ENCODE measurements at places on chromosomes 2 and 18.

DNA sequence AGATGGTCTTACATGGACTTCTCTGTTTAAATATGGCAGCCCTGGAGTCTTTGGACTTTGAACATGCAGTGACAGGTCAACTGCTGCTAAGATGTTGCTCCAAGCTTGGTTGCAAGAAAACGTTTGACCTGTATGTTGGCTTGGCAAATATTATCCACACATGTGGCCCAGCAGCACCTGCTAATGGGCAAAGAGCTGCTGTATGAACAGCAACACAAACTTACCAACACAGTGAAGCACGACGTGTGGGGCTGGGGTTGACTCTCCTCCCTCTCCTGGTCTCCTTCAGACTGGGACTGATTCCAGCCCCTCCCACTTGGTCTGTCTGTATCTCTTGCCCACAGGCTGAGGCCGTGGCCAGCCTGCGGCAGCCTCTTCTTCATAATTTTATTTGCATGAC, 3.8 kb downstream of the KCNE4 start:
- no peak for DNase-seq

GRCh38 chr2:37361216-37361815, 16.9 kb downstream of the QPCT start:
- no peak for DNase-seq

DNA sequence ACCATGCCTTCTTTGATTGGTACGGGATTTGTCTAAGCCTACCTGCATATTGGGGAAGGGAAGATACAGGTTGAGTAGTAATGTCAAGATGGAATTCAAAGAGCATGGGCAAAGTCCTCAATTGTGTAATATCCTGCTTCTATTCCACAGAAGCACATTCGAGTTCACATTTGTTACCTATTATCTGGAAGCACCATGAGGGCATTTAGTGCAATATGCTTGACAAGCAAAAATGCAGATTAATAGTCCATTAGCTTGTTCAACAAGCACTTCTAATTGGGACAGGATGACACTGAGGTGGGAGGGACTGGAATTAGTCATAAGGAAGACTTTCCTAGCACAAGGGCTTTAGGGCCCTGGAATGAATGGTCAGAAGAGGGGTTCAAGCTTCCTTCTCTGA, 40.5 kb downstream of the MYO5B start:
- no peak for DNase-seq

DNA sequence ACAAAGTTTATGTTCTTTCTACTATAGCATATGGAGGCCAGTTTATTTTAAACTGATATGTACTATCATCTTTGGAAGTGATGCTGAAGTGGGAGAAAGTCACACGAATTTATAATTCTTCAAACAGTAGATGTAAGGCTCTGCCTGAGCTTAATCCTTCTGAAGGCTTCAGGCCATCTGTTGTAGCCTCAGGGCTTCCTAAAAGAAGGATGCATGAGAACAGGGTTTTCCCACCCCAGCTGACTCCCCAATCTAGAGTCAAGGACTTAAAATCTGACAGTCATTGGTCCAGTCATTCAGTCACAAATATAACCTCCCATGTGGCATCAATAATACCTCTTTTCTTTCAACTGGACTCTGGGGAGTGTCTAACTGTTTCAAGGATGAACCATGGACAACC, 330.5 kb downstream of the KCNS3 start:
- DNase-seq = no peak

- DNase-seq = no peak
Measured at GRCh38 chr18:51957001-51957400, 383.0 kb upstream of the DCC start.

GRCh38 chr2:14094592-14094991, 537.9 kb upstream of the LRATD1 start:
- DNase-seq = no peak

DNA sequence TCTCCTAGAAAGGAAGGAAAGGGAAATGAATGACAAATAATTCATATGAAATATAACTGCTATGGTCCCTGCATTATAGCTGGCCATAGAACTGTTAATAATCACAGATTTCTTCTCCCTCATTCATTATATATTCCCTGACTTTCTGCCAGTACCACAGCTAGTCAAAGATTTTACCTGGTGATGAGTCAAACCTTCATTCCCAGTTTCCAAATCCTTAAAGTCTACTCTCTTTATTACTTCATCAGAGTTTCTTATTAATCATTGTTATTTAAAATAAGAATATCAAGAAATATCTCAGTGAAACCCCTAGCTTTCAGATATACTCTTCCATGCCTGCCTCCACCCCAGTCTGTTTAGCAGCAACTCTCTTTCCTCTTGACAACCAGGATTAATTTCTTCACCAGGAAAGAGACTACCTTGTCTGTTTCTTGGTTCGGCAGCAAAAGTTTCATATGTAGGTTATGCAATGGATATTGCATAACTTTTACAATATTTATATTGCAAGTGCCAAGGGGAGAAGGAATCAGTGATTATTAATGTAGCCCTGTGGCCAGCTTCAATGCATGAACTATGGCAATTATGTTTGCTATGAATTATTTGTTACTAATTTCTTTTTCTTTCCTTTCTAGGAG, 533.8 kb downstream of the FBXO15 start:
- DNase-seq = no peak

GRCh38 chr2:184067502-184067901, 530.8 kb upstream of the ZNF804A start:
- DNase-seq = no peak

DNA sequence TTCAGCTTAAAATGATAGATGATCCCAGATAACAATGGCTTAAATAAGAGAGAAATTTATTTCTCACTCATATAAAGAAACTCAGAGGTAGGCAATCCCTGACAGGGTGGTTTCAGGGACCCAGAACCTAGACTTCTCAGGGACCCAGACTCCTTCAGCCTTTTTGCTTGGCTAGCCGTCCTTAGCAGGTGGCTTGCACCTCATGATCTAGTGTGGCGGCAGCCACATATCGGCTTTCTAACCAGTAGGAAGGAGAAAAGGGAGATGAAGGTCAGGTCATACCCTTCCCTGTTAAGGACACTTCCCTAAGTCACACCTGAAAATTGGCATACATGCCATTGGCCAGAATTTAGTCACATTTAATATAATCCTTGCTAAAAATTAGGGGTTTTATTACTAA, 18.4 kb downstream of the VSNL1 start:
- DNase-seq = no peak

DNA sequence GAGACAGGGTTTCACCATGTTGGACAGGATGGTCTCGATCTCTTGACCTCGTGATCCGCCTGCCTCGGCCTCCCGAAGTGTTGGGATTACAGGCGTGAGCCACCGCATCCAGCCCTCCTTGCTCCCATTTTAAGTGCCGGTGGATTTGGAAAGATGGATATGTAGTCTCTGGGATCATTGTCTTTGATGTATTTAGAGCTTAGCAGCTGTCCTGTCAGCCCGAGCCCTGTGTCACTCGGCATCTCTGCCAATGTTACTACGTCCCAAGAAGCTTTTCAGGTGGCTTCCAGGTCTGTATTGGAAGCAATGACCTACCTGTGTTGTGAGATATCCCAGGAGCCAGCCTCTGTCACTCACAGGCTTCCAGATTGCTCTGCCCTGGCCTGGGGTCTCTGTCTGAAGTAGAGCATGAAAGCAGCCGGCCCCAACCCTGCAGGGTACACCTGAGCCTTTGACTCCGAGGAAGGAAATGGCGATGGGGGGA, 35.3 kb downstream of the MAP4K4 start:
- no peak for DNase-seq

GRCh38 chr2:75949385-75950030, 238.8 kb upstream of the GCFC2 start:
- no peak for DNase-seq

- DNase-seq = no peak
Measured at GRCh38 chr2:125224830-125225229, 1199.7 kb downstream of the CNTNAP5 start.

DNA sequence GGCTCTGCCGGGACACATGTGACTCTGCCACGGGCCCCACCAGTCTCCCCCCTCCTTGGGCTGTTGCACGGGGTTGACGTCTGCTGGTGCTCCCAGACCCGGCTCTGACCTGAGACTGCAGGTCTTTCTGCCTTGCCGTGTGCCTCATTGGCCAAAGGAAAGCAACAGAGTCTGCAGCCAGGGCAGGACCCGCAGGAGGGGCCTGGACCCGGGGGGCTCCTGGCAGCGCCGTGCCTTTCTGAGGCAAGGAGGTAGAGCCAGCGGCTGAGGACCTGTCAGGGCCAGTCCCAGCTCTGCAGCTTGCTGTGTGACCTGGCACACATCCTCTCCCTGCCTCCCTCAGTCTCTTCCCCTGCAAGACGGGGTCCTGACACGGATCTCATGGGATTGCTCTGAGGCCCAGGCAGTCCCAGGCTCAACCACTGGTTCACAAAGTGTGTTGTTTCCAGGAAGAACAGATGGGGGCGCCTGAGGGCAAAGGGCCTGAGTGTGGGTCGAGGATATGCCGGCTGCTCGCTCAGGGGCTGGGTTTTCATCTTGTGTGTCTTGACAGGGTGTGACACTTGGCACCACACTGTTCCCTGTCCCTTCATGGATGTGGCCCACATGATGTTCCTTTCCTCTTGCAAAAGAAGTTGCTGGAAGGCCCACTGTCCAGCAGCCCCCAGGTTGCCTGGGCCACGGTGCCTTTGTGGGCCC, 9.0 kb downstream of the CAPN10 start:
- peak; percentile 30 for DNase-seq

Data from stimulated activated CD4-positive, alpha-beta T cell treated with anti-CD3 and anti-CD28 coated beads, Interleukin-1b, Interleukin-23, amount 100 ng/mL, for 48 hours (primary cell).